ENCODE measurements at places on chromosomes 11 and 22.

- no peak for DNase-seq
Measured at GRCh38 chr22:20899827-20900423, 17.3 kb upstream of the CRKL start.

DNA sequence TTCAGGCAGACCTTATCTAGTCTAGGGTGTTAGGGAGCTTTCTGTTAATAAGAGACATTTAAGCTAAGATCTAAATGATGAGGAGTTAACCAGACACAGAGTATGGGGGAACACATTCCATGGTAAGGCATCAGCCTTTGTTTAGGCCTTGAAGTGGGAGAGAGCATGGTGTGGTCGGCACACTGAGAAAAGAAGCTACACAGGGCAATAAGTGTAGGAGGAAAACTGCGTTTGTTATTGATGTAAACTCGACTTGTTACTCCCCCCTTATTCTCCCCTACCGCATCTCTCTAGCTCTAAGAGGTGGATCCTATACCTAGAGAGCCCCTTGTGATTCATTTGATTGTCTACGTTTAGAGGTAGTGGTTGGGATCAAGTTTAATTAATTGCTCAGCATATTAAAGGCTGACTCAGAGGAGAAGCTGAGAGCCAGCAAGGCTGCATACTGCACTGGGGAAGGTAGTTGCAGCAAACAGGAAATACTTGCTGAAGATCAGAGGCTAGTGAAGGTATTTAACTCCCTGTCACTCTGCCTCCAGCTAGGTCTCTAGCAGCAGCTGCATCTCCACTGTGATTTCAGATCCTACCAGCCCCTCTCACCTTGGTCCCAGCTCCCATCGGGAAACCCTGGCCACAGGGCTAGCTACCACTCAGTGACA is 86.8 kb upstream of the TEAD1 start:
- DNase-seq: no peak

- peak; percentile 62 for DNase-seq
Measured at GRCh38 chr11:78039919-78040671, 17.0 kb upstream of the KCTD14 start.

DNA sequence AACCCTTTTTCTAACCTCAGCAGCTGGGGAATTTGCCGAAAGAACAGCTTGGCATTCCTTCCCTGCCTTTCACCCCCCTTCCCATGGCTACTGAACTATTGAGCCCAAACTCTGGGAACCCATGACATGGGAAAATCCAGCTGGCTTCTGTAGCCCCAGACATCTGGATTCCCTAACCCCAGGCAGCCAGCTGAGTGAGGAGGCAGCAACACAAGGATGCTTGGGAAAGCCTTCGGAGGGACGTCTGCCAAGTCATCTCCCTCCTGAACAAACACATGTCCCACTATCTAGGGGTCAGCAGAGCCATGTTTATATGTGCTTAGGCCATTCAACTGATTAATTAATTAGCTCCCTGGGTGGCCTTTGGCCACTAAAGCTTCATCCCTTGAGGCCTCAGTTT is 21.6 kb downstream of the LRRC55 start:
- DNase-seq: no peak

GRCh38 chr11:17333799-17334586 is 17.6 kb upstream of the NCR3LG1 start:
- no peak for DNase-seq

DNA sequence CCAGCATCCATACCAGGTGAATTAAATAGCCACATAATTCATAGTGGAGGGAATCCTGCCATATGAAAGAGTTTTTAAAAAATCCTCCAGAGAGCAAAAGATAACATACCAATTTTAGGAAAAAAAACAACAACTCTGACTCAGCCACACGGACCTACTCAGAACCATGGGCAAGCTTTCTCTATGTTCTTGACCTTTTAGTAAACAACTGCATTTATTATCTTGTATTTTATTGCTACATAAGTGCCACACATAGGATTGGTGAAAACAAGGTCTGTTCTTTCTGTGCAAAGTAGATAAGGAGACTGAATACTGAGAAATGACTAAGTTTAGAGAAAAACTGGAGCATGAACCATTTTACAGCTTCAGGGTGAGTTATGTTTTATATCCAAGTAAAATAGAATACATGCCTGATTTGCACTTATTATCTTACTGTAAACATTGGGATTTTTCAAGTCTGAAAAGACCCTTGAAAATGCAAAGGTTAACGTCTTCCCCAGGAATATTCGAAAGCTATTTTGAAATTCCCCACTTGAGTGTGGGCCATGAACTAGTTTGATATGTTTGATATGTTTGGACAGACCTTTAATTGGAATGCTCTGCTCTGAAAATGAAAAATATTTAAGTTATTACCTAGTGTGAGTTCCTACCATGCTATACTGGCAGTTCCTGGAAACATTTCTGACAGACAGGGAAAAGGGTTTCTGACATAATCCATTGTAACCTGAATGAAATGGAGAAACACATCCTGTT is 89.5 kb upstream of the DDI1 start:
- DNase-seq: no peak

DNA sequence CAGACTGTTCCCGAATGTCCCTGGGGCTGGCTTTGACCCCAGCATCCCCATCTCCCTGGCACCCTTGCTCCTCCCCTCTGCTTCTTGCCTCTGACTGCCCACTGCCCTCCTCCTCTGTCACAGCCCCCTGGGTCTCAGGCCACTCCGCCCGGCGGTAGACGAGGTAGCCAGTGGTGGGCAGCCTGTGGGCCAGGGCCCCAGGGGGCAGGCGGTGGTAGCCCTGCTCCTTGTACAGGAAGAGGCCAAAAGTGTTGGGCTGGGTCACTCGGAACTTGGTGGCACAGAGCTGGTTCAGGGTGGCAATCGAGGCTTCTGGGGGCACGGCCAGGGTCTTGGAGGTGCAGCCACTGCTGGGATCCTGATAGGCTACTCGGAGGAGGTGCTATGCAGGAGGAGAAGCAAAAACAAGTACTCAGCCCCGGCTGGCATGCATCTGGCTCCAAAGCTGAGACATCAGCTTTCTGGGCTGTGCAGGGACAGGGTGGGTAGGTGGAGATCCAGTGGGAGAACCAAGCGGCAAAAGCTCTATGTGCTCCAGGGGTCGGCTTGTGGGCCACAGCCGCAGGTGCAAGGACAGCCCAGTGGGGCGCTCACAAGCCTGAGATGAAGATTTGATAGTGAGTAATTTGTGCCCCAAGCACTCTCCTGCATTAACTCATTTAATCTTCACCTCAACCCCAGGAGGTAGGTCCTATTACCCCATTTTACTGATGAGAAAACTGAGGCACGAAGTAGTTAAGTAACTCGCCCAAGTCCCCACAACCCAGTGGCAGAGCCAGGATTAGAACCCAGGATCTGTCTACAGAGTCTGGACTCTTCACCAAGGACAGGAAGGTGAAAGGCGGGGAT is 3.6 kb downstream of the RIN1 start:
- no peak for DNase-seq

- DNase-seq: no peak
Measured at GRCh38 chr11:120775986-120776951, 247.6 kb upstream of the TBCEL start.

GRCh38 chr11:19524171-19524671 is 188.4 kb upstream of the NAV2 start:
- DNase-seq: no peak

GRCh38 chr11:122863704-122864326 is 18.7 kb upstream of the JHY start:
- DNase-seq: peak; percentile 52

DNA sequence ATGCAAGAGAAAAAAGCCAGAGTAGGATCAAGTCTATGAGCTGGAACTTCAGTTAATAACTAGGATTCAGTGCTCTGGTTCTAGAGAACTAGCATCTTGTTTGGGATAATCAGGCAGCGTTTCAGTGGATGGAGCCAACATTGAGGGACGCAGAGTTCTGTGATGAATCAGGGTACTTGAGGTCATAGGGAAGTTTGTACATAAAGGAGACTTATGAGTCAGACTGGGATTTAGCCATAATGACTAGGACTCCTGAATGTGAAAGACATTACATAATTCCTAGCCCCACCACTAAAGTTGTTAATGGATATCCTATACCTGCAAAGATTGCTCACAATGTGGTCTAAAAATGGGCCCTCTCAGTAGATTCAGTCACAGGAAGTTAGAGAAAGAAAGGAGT is 6.8 kb downstream of the SLN start:
- no peak for DNase-seq

DNA sequence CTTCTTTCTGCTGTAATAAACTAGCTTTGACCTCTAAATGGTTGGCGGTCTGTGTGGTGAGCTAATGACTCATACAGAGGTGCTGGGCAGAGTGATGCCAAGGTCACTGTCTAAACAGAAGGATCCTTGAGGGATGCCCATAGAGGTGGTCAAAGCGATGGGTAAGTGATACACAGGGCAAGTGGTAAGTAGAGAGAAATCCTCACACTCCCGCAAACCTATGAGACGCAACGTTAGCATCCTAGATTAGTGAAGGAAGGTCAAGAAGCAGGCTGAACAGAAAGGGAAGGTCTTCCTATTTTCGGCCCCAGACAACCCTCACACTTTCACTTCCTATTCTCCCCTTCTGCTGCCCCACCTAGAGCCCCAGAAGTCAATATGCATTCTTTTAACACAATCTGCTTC is 65.6 kb upstream of the SESN3 start:
- no peak for DNase-seq

DNA sequence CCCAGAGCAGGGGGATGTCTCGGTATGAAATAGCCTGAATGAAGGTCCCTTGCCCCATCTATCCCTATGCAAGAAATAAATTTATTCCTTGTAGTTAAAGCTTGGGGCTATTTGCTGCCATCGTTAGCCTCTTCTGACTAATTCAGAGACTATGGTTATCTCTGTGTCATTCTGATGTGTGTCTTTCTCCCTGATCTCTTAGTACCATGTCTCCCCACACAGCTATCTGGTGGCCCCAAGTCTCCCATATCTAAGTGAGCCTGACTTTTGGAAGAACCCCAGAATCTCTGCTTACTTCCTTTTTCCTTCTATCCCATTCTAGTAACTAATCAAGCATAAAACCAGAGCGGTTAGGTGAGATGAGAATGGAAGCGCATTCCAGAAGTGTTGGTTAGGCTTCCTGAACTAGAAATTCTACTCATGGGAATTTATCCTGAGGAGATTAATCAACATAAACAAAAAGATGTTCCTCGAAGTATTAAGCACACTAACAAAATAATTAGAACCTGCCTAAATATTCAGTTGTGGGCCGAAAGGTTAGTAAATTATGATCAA is 71.4 kb upstream of the BMAL1 start:
- DNase-seq: no peak

- no peak for DNase-seq
Measured at GRCh38 chr11:122192634-122193255, 76.7 kb upstream of the BLID start.

- DNase-seq: no peak
Measured at GRCh38 chr22:22605074-22605404, 39.4 kb upstream of the GGTLC2 start.

GRCh38 chr11:76205252-76206076 is 838 bp downstream of the WNT11 start:
- no peak for DNase-seq

DNA sequence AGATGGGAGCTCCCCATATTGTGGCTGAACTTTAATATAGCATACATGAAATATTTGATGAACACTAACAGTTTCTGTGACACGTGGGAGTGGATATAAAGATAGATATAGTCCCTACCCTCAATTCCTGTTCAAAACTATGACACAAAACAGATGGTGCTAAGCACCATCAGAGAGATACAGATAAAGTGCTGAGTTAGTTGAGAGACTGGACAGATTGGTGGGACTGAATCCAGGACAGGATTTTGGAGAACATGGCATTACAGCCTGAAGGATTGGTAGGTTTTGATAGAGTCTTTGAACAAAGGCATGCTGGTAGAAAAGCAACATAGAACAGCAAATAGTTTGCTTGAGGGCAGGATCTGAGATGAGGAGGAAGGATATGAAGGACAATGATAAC is 215.1 kb upstream of the SORL1-AS1 start:
- no peak for DNase-seq

GRCh38 chr11:92224407-92225124 is at the start of gene FAT3:
FAT3 (plus strand) TSS chr11:92224818; CDS start chr11:92352113, 127,295 bp downstream.
- no peak for DNase-seq

GRCh38 chr11:120023551-120023950 is 114.4 kb downstream of the TRIM29 start:
- no peak for DNase-seq

DNA sequence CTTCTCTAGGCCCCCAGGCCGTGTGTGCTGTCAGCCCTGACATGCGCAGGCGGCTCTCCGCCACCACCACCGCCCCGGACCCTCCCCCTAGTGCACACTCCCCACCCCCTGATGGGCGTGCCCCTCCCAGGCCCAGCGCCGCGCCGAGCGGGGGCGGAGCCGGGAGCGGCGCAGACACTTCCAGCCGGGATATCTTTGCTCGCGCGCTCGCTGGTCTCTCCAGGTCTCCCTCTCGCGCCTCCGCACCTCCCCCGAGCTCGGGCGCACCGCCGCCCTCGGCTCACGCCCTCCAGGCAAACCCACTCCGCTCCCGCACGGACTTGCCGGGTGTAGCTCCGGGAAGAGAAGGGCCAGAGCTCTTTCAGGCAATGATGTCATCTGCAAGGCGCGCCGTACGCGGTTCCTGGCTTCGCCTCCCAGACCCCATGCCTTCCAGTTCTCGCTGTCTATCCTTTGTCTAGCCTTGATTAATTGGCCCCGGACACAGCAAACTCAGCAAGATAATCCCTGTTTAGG is at the start of gene SCN3B:
SCN3B (minus strand) TSS at position 59 of the 516 bp plus-strand sequence. CDS start 823 bp downstream, outside the sequence.
- DNase-seq: peak; percentile 19

GRCh38 chr11:78857688-78858087 is 283.0 kb upstream of the NARS2 start:
- DNase-seq: no peak

Data from stimulated activated naive CD8-positive, alpha-beta T cell treated with anti-CD3 and anti-CD28 coated beads, Interleukin-15, Interleukin-2, amounts not matched to agents 100 U/mL and 50 U/mL, for 24 hours (primary cell).